ENCODE measurements at places on chromosomes 6 and 20. TPM values are rescaled to one million over a fixed set of nuclear protein-coding genes. Genes with fewer than 3 reads are reported as not detected.

GRCh38 chr6:158168040-158168289, at the start of gene SERAC1:
Gene SERAC1 (minus strand): TSS chr6:158168262. CDS start chr6:158158363, 9,899 bp downstream.
- no peak for DNase-seq

Gene C20orf202
- not detected for polyA plus RNA-seq

- DNase-seq: no peak
Observed at GRCh38 chr6:107843400-107843799, 19.3 kb upstream of the SCML4 start.

- DNase-seq: no peak
Observed at GRCh38 chr20:63208346-63208909, 7.5 kb downstream of the YTHDF1 start.

Gene FOXS1
- 3.4 TPM for polyA plus RNA-seq

DNA sequence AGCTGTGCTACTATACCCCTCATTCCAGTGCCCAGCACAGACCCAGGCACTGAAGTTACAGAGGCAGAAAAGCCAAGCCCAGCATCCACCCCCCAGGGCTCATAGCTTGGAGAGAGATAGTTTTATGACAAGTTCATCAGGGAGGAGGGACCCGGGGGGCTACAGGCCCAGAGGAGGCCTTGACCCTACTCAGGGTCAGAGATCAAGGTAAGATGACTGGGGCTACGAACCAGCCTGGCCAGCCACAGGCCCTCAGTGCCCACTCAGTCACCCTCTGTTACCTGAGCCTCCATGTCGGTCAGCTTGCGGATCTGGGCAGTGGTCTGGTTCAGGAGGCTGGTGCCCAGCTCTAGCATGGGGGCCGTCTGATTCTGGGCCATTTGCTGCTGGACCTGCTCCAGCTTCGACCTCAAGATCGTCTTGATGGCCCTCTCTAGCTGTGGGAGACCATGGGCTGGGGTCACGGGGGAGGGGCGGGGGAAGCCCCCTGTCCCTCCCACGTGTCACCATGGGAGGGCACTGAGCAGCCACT, 26.1 kb downstream of the ANGPT4 start:
- no peak for DNase-seq

- DNase-seq: no peak
Observed at GRCh38 chr20:4373454-4373853, 348.3 kb upstream of the PRND start.

GRCh38 chr6:126181890-126182289, 158.0 kb upstream of the CENPW start:
- DNase-seq: no peak

DNA sequence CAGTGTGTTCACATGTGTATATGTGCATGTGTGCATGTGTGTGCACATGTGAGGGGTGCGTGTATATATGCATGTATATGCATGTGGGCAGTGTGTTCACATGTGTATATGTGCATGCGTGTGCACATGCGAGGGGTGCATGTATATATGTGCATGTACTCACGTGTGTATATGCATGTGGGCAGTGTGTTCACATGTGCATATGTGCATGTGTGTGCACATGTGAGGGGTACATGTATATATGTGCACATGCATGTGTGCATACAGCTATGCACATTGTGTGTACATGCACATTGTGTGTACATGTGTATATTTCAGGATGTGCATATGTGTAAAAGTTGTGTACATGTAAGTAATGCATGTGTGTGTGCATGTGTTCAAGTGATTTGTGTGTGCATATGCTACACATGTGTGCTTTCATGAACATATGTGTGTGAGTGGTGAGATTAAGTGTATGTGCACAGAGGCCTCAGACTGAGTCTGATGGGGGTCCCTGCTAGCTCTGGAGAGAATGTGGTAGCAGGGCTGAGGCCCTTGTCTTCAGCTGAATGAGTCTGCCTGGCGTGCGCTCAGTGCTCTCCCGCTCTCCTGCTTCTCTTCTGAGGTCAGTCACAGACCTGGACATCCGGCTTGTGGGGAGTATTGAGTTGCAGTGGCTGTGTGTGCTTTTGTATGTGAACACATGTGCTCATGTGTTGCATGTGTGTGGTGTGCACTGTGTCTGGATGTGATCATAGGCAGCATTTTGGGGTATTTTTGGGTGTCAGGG, 19.9 kb upstream of the MYT1 start:
- DNase-seq: no peak

DNA sequence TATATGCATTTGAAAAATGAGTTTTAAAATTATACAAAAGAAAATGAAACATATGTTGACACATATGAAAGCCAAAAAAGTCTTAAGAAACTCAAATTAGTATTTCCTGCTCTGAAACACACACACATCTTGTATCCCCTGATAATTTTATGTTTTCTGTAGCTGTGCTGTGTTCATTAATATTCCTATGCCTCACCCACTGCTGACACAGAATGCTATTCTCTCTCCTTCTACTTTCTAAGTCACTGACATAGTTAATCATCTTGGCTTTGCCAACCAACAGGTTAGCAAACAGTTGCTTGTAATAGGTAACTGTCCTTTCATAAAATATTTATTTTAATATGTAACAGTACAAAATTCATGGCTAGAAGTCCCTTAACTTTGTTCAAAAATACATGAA, 140.7 kb downstream of the DST start:
- DNase-seq: no peak

- no peak for DNase-seq
Observed at GRCh38 chr20:1209447-1210387, 6.5 kb downstream of the C20orf202 start.

DNA sequence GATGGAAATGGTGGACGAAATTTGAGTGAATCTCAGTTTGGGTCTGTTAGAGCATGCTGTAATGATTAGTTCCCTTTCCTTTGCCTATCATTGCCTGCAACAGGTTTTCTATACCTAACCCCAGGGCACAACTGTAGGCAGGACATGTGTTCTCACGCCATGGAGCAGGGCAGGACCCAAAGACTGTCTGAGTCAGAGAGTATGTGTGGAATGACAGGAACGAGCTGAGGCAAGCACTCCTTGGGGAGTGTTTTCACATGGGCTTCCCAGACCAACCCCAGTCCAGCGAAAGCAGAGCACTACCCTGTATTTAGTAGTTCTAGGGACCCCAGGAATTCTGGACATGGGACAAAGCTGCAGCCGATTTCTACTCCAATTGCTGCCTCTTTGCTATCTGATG, 234.2 kb downstream of the HACE1 start:
- DNase-seq: no peak

DNA sequence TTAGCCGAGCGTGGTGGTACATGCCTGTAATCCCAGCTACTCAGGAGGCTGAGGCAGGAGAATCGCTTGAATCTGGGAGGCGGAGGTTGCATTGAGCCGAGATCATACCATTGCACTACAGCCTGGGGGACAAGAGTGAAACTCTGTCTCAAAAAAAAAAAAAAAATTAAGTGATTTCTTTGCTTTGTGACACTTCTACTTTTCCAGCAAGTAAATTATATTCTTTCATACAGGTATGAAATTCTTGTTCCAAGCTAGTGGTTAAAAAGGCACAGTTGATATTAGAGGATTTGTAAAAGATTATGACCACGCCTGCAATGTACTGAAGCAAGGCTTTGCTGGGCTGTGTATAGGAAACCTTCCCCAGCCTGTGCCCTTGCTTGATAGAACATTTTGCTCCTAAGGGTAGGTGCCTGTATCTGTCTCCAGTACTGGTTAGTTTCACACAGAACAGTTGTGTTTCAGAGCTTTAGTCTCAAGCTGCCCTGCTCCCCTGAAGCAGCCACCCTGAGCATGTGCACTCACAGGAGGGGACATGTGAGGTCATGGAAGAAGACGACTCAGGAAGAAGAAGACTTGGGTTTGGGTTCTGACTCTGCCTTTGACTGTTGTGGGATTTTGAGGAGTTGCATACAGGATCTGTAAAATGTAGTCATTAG, 10.2 kb downstream of the PTPN1 start:
- DNase-seq: no peak

DNA sequence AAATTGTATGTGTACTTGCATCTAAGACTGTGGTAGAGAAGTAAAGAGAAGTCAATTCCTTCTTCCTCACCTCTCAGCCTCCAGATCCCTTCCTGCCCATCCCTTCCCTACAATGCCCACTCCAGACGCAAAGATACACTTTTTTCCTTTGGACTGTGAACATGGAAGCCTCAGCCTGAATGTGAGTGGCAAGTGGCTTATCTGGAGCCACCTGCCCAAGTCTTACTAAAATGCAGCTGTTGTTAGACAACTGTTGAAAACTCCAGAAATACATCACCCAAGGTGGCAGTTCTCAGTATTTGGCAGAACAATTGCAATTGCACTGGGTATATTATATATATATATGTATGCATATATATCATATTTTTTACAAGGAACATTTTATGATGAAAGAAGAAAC, 7.5 kb downstream of the VGLL2 start:
- DNase-seq: no peak

DNA sequence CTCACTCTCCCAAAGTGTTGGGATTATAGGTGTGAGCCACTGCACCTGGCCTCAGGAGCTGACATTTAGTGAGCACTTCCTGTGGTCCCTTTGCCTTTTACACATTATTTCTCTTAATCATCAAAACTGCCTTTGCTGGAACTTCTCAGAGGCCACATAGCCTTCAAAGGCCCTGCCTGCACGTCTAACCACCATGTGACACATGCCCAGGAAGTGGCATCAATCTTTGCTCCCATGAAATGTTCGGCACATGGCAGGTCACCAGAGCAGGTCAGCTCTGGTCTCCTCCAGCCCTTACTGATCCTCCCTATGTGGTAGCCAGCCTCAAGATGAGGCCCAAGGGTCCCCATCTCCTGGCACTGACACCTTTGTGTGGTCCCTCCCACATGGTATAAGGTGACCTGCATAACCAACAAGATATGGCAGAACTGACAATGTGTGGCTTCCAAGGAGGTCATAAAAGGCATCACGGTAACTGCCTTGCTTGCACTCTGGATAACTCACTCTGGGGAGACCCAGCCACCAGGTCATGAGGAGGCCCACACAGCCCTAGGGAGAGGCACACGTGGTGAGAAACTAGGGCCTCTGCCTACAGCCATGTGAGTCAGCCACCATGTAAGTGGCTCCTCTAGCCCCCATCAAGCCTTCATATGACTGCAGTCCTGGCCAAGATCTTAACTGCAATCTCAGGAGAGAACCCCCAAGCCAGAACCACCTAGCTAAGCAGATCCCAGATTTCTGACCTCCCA, 28.8 kb upstream of the HMGA1 start:
- DNase-seq: no peak

Gene RIPPLY2
- 0.89 TPM for polyA plus RNA-seq

DNA sequence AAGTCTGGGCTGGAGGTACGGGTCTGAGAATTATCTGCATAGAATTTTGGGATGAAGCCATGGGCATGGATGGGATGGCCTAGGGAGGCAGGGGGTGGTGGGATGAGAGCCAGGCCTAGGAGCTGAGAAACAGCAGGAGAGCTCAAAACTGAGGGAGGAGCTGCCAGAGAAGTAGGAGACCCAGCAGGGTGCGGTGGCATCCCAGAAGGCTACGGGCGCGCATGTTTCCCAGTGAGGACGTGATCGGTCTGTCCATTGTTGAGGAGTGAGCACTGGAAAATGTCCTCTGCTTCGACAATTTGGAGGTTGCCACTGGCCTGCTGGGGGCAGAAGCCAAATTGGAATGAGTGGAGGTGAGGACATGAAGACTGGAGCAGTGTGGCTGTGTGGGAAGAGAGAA, 14.5 kb upstream of the MROH8 start:
- no peak for DNase-seq

GRCh38 chr6:27814665-27815424, 97.4 kb downstream of the OR2B2 start:
- DNase-seq: no peak

DNA sequence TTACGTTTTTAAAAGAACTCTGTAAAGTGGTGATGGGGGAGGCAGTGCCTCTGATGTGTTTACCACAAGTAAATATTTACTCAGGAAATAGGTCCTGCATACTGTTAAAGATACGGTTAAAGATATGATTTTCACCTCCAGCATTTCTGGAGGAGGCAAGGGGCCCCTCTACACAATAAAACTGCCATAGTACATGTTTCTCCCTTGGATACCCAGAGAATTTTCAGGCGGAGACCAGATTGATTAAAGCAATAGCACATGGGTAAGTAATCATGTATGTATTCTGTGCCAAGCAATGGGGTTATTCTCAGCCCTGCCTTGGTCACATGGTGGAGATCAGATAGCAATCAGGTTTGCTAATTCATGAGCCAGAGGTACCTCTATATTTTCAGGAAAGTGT, 9.6 kb downstream of the RIPOR2 start:
- DNase-seq: no peak

DNA sequence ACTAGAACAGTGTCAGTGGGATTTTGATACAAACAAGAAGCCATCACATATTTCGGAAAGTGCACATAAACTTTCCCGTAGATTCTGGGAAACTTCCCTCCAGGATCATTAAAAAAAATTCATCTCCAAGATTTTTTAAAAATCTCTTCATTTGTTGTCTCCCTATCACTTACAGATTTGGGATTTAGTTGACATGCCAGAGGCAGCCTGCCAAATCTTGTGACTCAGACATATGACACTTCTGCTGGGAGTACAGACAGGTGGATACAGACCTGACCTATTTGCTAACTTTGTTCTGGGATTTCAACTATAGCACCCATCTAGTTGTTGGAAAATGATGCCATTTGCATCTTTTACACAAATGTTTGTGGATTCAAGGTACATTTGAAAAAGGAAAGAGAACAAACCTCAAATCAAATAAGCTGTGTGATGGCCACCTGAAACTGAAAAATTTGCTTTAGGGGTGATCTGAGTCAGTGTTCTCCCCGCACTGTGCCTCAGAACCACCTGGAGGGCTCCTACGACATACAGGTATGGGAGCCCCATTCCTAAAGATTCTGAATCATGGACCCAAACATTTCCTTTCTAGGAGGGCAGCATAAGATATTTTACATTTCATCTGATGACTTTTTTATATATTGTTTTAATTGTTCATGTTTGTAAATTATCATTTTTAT, 21.9 kb upstream of the CD2AP start:
- no peak for DNase-seq

- DNase-seq: no peak
Observed at GRCh38 chr6:158211273-158212055, 43.3 kb downstream of the GTF2H5 start.

- DNase-seq: no peak
Observed at GRCh38 chr20:19056909-19057308, 155.5 kb upstream of the SLC24A3 start.

Gene OR12D3
- polyA plus RNA-seq: not detected

Gene BPIFA1
- polyA plus RNA-seq: not detected

- peak; percentile 17 for DNase-seq
Observed at GRCh38 chr6:55836481-55836880, 38.9 kb downstream of the BMP5 start.

Gene LRP11
- 48.9 TPM for polyA plus RNA-seq

Gene DEFB128
- polyA plus RNA-seq: not detected

Gene GJA1
- 76.7 TPM for polyA plus RNA-seq

GRCh38 chr6:70590400-70590799, 23.7 kb downstream of the SDHAF4 start:
- DNase-seq: no peak
